ENCODE measurements at places on chromosomes 7 and 10. TPM values are rescaled to one million over a fixed set of nuclear protein-coding genes. Genes with fewer than 3 reads are reported as not detected.

Gene GNAT3
- total RNA-seq, result not detected

Gene KAZALD1
- total RNA-seq, result 21.2 TPM

Gene RNLS
- 19.4 TPM for total RNA-seq

Gene MAP3K8
- total RNA-seq, result 28.8 TPM

Gene TBX20
- total RNA-seq, result 49.5 TPM

Gene CYP2W1
- total RNA-seq, result not detected

All from cardiac atrium fibroblast (primary cell).